ENCODE measurements at places on chromosomes 7 and 10. TPM values are rescaled to one million over a fixed set of nuclear protein-coding genes. Genes with fewer than 3 reads are reported as not detected.

The ITGB8 gene
- 399 TPM for total RNA-seq

The CFAP70 gene
- total RNA-seq, result 3.7 TPM

The CYP3A5 gene
- total RNA-seq, result 13.1 TPM

The PPP1R3C gene
- 39.4 TPM for total RNA-seq

The PON3 gene
- 0.05 TPM for total RNA-seq

DNA sequence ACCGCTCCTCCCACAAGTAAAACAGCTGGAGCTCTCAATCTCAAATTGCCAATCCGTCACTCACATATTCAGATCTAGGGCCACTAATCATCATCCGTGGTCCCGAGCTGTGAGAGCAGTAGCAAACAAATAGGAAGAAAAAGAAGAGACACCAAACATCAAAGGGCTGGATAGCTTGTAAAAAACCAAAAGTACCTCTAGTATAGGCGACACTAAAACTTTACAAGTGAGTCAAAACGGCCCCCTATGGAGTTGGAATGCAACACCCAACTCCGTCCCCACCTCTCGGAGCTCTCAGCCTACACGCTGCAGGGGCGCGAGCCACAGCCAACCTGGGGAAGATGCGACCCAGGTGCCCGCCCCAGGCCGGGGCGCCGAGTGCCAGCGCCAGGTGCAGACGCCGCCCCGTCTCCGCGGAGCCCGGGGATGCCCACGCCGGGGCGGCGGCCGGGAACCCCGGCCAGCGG lies 581 bp downstream of the FAM3C start:
- DNase-seq, result no peak

GRCh38 chr10:46995234-46995633 lies 84.0 kb downstream of the PTPN20 start:
- no peak for DNase-seq

- peak; percentile 61 for DNase-seq
Observed at GRCh38 chr10:63713191-63714144, 192.3 kb downstream of the REEP3 start.
